Stimulated activated CD4-positive, alpha-beta T cell treated with anti-CD3 and anti-CD28 coated beads, Interleukin-12 subunit alpha, Interleukin-12 subunit beta, amount 100 ng/mL, for 24 hours (primary cell): ENCODE measurements at places on chromosomes 3 and 15.

- DNase-seq: no peak
These were observed 37.8 kb downstream of the EHHADH start for GRCh38 chr3:185215873-185216606.

DNA sequence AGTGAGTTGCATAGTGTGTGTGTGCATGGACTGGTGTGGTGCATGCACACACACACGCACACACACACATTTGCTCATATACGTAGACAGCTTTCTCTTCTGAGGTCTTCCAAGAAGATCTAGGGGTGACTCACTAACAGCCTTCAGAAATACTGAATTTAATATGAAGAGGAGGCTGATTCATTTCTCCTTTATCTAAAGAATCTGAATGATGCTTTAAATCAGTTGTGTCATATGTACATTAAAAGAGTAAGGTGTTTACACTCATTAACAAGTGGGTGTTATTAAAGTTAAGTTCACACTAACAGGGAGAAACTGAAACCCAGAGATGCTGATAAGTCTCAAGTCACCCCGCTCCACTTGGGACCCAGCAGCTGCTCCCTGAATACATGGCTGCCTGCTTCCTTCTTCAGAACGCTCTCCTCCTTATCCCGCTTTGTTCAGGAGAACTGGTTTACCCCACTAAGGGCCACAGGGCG lies 22.0 kb downstream of the TMPRSS7 start:
- no peak for DNase-seq

DNA sequence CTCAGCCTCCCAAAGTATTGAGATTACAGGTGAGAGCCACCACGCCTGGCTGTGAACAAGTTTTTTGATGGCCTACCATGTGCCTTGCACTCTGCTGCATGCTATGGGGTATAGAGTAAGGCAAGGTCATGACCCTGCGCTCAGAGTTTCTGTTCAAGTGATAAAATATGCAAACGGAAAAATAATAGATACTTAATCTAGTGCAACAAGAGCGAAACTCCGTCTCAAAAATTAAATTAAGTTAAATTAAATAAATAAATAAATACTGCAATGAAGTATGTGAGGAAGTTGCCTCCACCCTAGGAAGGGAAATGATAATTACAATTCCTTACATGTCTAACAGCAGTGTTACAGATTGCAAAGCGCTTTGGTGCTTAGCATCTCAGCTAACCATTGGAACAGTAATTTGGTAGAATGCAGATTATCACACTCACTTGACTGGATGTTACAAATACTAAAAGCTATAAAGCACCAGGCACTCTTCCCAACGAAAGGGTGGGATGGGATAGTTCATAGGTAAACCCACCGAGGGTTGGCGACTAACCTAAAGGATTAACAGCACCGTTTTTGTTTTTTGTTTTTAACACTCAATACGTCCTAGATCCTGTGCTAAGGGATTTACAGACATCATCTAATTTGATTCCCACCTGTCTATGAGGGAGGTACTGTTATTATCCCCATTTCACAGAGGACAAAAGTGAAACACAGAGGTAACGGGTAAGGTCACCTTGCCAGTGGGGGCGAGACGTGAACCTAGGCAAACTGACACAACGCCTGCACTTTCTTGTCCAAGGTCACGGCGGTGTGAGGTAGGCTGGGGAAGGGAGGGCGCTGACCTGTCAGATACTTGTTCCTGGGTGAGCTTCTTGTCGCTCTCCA lies 793 bp upstream of the FANCD2 start:
- no peak for DNase-seq

- DNase-seq: no peak
These were observed 23.1 kb downstream of the HCN4 start for GRCh38 chr15:73345658-73346057.

DNA sequence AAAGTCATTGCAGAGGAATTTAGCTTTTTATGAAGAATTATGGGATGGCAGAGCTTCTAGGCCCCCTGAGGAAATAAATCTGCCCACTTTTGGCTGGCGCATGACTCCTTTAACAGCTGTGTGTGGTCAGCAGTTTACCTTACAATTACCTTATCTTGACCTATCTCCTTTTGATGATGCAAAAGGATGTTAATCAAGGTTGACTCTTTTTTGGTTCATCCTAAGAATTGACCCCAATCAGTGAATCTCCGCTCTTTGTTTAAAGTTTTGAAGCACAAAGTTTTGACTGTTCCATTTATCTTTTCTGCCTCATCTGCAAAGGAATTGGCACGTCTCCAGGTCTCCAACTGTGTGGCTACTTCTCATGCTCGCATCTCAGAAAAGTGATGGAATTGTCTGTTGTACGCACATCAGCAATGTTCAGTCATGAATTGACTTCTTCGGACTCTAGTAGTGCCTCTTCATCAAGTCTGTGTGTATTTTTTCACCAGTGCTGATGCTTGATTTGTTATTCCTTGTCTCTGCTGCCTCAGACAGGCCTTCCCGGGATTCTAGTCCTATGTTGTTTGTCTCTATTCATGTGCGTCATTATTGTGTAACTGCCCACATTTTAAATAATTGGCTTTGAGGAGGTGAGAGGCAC lies 196.2 kb upstream of the CFAP20DC start:
- no peak for DNase-seq

DNA sequence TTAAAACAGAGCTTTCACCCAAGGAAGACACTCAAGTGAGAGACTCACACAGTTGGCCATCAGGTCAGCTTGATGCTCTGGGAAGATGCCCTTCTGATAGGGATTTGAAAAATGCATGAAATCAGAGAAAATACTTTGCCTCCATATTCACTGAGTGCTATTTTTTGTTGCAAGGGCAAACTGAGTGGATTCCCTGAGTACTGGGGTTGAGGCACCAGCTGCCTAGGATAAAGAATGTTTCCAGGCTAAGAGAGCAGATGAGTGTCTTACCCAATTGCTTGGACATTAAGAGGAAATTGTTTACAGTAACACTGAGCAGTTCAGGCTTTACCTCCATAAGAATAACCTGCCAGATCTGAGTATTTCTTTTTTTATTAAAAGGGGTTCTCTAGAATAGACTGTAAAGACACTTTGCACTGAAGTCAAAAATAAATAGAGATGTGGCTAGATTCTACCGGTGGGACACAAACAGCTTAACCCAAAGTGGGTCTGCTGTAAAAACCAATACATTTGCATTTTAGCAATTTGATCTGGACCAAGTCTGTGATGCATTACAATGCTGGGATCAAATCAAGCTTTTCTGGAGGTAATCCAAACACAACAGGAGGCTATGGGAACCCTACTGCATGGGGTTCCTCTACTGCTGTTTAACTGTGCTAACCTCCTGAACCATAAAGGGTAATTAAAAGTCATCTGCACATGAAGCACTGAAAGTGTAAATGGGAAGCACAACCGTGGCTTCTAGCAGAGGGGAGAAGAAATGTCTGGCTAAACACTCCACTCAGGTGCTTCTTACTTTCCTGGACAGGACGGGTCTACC lies 238.8 kb upstream of the WNT5A start:
- no peak for DNase-seq

- no peak for DNase-seq
These were observed 6.1 kb upstream of the MESP2 start for GRCh38 chr15:89770041-89770440.

DNA sequence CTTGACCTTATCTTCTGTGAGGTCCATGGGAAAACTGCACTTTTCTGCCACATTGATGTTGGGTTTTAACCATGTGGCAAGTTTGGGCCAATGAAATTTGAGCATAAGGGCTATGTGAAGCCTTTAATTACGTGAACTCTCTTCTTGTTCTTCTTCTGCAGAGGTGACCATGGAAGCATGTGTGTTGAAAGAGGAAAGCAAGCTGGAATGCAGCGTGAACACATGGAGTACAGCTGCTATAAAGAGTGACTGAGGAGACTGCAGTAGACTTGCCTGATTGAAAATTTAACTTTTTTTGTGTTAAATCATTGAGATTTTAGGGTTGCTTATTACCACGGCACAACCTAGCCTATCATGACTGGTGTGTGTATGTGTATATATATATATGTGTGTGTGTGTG lies 347.3 kb downstream of the ZIC1 start:
- DNase-seq: no peak

DNA sequence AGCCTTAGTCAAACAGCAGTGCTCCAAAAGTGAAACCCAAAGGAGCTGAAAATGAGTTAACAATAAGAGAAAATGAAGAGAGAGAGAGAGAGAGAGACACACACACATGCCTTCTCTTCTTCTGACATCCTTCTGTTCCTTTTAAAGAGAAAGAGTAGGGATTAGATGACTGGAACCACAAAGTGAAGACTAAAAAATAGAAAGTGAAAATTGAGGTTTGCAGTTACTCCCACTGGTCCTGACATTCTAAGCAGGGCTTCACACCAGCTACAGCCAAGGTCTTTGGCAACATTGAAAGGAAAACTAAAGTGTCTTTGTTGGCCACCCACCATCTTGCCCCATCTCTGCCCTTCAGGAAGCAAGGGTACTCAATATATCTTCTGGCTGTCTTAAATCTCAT lies 59.2 kb downstream of the USP50 start:
- DNase-seq: no peak

GRCh38 chr3:48361928-48362327 lies 10.1 kb upstream of the FBXW12 start:
- no peak for DNase-seq

DNA sequence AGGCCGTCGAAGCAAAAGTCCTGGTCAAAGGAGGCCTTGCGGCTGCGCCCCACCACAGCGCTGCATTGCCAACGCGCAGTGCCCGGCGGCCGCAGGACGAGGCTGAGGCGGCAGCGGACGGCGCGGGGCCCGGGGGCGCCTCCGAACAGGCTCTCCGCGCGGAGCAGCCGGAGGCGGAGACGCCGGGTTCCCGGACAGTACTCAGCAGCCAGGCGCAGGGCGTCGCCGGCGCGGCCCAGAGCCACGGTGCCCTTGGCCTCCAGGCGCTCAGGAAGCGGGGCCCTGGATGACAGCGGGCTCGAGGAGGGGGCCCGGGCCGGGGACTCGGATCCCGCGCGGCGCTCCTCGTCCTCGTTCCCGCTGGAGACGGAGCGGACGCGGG lies 1.1 kb downstream of the C2CD4B start:
- DNase-seq: no peak

DNA sequence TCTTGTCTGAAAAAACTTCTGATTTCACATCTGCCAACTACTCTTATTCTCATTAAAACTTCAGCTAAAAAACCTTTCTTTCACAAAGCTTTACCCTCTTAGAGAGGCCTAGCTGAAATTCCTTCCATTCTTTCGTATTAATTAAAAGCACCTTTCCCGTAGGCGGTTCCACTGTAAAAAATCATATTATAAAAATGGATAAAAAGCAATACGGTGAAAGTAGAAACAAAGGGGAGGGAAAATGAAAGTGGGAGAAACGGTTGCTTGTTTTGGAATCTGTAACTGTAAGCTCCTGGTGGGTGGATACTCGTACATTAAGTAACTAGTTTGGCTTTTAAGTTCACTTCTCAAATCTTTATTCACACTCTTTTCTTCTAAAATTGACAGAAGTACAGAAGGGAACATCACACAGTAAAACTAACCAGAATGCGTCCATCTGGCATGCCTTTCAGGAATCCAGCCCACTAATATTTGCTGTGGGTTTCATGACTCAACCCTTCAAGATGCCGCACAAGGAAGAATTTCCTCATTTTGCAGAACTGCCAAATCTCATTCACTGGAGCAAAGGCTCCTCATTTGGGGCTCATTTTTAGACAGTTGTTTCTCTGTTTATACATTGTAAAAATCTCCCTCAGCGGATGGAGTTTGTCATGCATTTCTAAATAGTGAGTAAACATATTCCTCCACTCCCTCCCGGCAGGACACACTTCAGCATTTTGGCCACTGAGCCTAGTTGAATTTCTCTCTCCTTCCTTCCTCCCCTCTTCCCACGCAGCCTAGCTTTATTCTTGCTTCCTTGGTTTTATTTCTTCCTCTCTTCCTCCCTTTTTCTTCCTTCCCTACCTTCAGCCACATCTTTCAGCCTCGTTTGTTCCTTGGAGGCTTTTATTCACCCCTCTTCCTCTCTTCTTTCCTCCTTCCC lies 419.5 kb upstream of the NAALADL2 start:
- no peak for DNase-seq

DNA sequence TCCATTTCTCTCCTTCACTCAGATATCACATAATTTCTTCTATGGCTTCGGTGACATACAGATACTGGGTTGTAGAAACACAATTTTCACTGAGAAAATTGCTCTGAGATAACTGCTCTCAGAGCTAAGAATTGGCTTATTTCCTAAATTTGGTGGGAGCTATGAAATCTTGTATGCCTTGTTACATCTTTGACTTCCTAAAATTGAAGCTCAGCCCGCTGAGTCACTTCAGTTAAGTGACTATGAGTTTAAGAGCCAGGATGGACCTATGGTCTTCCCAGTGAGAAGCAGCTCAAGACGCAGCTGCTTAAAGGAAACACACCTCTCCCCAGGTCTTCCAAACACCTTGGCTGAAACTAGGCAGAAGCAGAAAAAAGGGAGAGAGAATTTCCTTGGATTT lies 56.4 kb downstream of the EFHB start:
- DNase-seq: no peak

- no peak for DNase-seq
These were observed 276.3 kb downstream of the RYR3 start for GRCh38 chr15:33586786-33587697.

- DNase-seq: no peak
These were observed 24.0 kb upstream of the AADAC start for GRCh38 chr3:151789853-151790463.

- no peak for DNase-seq
These were observed 789.2 kb downstream of the DIPK2A start for GRCh38 chr3:144760831-144761230.

- DNase-seq: no peak
These were observed 156.6 kb downstream of the PLD1 start for GRCh38 chr3:171653701-171654100.

DNA sequence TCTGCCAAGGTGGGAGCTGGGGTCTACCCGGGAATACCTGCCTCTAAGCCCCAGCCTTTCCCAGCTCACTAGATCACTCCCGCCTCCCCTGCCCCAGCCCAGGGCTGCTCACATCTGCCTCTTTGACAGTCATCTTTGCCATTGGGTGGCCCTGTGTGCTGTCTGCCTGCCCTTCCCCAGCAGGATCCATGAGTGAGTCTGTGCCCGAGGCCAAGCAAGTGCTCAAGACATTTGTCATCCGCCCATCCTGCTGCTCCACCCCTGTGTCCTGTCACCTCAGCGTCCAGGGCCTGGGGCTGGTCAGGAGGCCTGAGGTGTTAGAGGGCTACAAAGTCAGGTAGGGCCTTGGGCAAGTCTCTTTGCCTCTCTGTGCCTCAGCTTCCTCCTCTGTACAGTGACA lies 89.4 kb downstream of the LSM3 start:
- DNase-seq: no peak

DNA sequence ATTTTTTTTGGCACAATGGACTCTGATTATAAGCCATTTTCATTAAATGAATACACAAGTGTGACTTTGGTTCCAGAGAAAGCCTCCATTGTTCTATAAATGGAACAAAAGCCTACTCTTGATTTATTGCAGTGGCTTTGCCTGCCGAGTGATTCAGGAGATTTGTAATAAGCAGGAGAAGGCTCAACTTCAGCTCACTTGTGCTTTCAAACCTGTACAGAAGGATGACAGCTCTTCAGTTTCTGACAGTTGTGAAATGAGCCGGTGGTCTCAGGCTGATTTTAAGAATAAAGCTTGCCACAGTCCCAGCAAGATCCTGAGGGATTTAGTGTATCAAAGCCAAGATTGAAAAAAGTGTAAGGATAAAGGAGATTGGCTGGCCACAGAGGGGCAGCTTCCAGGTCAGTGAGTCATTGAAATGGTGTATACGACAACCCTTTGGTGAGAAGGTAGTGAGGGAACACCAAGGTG lies 438.8 kb upstream of the TGFBR2 start:
- no peak for DNase-seq

- DNase-seq: no peak
These were observed 5.2 kb downstream of the LOXL1 start for GRCh38 chr15:73931441-73931840.
